Foreskin fibroblast (primary cell): ENCODE measurements at places on chromosomes 3 and 15.

DNA sequence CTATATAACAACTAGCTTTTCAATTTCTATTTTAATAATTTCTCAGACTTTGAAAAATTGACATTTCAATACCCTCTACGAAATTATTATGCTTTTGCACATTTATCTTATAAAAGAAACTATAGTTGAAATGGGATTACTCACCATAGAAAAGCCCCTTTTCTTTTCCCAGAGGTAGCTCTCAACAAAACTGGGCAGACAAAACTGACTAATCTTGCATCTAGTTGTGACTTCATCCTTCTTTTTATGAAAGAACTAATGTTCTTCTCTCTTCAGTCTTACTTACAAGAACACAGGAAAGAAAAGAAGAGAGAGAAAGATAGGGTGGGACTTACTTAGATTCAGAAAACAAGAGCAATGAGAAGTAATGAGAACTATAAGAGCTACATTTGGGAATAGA lies 61.0 kb downstream of the GPR160 start:
- DNase-seq = no peak

DNA sequence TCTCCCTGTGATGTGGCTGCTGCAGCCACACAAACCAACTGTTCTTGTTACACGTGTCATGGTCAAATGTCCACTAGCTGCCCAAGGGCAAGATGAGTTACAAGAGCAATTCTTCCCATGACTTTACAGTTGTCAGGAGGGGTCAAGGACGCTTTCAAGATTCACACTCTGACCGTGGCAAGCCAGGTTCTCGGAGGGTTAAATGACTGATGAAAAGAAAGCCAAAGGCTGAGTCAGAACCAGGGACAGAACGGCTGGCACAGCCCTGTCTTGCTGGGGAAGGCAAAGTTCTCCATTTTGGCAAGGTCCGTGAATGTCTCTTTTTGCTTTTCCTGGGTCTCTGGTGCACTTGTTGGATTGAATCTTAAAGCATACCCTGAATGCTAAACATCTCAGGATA lies 364.5 kb upstream of the ICE2 start:
- DNase-seq = no peak

DNA sequence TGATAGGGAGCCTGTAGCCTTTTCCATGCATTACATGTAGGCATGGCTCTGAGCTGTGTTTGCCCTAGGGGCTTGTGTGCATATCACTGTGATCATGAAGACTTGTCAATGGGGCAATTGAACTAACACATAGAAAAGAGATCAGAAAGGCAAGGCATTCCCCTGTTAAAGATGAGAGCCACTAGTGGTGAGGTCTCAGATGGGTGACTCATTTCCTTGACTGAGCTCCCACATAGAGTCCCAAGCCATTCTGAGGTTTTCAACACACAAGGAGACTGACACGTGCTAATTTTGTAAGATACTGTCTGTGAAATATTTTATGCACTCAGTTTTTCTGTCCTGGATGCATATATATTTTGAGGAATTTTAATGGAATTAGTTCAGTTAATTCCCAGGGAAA lies 53.8 kb downstream of the SAMMSON start:
- no peak for DNase-seq

GRCh38 chr3:190533511-190534281 lies 19.8 kb downstream of the IL1RAP start:
- peak; percentile 71 for DNase-seq

DNA sequence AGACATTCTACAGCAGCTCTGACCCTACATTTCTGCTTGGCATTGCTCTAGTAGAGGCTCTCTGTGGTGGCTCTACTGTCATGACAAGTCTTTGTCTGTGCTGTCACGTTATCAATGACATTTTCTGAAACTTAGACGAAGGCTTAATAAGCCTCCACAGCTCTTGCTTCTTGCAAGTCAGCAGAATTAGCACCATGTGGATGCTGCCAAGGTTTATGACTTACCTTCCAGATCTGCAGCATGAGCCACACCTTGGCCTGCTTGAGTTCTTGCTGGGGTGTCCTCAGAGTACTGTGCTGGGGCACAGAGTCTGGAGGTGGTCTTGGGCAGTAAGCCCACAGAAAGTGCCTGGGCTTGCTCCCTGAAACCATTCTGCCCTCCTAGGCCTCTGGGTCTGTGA lies 9.8 kb downstream of the RTP1 start:
- no peak for DNase-seq

- DNase-seq = no peak
Observed at GRCh38 chr15:72271221-72271620, 1.1 kb downstream of the PARP6 start.

- no peak for DNase-seq
Observed at GRCh38 chr15:72998226-72998625, 54.0 kb upstream of the NEO1 start.

GRCh38 chr15:63022663-63023062 lies 19.9 kb upstream of the TPM1 start:
- no peak for DNase-seq

DNA sequence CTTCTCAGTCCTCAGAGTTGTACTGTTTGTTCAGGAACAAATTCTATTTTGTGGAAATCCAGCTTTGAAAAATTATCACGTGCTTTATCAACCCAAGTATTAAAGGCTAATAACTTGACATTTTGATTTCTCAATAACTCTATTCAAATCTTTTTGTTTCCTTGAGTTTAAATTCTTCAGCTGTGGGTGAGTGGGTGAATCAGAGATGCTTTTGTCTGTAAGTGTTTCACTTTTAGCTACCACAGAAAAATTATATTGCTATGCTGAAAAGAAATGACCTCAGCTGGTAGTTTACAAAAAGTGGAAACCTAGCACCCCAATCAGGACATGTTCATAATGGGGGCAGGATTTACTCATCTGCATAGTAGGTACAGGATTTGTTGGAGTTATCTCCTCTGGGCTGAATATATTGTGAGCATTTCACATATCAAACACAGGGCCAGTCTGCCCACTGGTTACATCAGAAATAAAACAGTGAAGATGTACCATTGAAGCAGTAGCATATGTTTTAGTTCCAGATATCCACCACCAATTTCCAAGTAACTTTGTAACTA lies 30.5 kb downstream of the MINDY4B start:
- no peak for DNase-seq

GRCh38 chr3:50274371-50275104 lies 4.3 kb upstream of the LSMEM2 start:
- DNase-seq = peak; percentile 66

- peak; percentile 53 for DNase-seq
Observed at GRCh38 chr3:15387171-15387581, 40.2 kb downstream of the METTL6 start.

GRCh38 chr3:150097588-150097890 lies 126.8 kb upstream of the PFN2 start:
- DNase-seq = peak; percentile 75

GRCh38 chr15:40372981-40373380 lies 9.5 kb upstream of the KNSTRN start:
- DNase-seq = no peak

DNA sequence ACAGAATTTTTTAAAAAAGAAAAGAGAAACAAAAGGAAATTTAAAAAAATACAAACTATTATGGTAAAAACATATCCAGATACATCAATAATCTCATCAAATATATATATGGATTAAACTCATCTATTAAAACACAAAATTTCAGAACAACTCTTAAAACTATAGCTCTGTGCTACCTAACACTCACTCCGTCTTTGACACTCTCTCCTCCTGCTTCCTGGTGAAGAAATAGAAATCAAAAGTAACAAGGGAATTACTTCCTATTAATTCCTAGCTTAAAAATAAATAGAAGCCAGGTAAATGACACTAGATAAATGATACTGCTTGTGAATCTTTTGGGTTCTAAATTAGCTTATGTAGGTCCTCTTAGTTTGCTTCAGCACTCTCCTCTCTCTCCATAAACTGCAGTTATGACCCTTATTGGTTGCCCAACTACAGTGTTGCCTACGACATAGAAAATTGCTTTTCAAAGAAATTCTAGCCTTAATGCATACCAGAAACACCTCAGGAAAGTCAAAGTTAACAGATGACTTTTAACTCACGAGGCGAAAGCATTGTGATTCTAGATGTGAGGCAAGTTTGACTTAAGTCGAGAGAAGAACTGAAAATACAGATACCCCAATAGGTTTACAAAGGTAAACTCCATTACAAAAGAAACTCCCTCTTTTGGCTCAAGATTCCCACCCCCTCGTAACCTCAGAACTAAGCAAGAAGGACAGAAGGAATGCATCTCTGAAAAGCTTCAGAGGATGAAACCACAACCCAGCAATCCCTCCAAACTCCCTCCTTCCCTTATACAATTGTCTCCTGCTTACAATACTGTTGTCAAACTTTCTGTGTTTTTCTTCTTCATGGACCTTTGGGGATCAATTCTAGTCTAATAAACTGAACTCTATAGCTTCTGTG lies 394.7 kb downstream of the FGF12 start:
- no peak for DNase-seq

DNA sequence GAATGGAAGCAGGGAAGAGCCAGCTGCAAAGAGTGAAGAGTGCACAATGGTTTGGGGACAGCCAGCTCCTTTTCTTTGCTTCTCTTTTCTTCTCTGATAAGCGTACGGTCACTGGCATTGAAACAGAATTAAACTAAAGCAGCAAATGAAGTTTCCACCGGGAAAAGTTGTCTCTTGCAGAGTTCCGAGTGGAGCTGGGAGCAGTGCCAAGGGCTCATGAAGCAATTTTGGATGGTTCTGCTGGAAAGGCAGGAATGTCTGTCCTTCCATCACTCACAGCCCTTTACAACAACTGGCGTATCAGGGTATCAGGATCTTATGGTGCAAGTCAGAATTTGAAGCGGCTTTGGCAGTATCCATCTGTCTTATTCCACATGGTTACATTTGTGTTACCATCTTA lies 1042.9 kb downstream of the NTRK3 start:
- DNase-seq = no peak

GRCh38 chr3:75248974-75249373 lies 415.2 kb upstream of the FRG2C start:
- DNase-seq = no peak

DNA sequence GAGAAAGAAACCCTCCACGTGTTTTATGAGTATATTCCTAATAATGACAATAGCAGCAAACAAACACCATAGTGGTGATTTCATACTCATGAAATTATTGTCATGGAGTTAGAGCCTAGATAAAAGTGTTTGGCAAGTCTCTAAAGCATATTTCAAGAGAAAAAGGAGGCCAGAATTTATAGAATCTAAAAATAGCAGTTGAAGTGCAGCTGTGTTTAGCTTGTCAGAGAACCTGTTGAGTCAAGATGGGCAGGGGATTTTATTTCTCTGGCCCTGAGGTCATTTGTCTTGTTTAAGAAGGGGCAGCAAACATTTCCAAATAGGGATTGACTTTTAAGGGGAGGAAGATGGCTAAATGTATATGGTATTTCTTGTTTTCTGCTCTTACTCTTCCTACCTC lies 279.6 kb upstream of the CTDSPL start:
- DNase-seq = no peak

DNA sequence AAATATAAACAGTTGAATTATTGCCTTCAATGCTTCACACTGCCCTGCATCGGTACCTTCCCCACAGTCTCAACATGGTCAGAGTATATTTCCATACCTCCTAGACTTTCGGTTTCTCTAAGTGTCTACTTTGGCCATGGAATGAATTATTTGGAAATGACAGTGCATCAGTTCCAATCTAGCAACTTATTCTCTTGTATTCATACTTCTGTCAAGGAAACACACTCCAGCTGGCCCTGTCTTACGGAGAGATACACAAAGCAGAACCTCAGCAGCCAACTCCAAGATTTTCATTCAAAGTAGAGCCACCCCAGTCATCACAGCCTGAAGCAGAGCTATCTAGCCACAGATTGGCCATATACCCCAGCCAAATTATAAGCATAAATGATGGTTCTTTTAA lies 518.4 kb upstream of the UBE2E2 start:
- no peak for DNase-seq

DNA sequence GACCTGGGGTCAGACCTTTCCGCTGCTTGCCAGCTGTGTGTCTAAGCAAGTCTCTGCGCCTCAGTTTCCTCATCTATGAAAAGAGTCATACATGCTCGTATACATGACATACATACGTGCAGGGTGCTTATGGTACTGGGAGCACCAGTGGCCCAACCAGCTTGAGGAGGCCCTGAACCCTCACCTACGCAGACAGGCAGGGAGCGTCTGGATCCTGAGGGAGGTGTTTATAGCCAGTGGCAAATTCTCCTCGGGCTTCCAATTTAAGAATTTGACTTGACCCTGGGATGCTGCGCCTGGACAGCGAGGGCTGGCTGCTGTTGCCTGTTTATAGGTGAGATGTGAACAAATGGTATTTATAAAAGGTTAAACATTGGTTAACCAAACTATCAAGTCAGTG lies 17.7 kb upstream of the FGD5 start:
- DNase-seq = no peak

DNA sequence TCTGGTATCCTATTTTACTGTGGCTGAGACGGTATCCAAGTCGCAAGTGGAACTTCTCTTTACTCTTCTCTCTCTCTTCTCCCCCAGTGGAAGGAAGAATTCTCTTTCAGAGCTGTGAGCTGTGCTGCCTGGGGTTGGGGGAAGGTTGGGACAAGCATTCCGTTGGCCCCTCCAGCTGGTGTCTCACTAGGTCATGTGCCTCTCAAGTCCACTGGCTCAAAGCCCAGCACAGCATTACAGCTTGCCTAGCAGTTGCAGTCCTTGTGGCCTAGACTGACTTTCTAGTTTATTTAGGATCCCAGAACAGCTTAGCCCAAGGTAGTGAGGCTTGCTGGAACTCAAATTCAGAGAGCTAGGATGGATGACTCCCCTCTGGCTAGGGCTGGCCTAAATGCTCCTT lies 76.1 kb upstream of the SPATA16 start:
- DNase-seq = no peak

GRCh38 chr3:17749281-17749680 lies 6.8 kb upstream of the TBC1D5 start:
- DNase-seq = no peak

- DNase-seq = no peak
Observed at GRCh38 chr3:77079988-77080610, 40.2 kb downstream of the ROBO2 start.

DNA sequence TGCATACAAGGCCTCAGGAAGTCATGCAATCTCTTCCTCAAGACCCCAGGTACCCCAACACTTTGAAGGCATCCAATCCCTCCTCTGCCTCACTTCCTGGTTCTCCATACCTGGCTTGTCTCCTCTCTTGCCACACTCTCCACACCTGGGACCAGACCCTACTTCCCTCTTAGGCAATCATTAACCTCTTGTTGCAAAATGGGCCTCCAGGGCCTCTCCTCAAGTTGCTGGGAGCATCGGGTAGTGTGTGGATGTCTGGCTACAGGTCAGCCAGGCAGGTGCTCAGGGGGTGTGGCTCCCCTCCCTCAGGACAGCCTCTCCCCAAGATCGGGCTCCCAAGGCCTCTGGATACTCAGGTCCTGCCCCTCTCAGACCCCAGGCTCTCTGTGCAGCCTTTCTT lies 8.6 kb downstream of the PLA2G4E start:
- DNase-seq = no peak

DNA sequence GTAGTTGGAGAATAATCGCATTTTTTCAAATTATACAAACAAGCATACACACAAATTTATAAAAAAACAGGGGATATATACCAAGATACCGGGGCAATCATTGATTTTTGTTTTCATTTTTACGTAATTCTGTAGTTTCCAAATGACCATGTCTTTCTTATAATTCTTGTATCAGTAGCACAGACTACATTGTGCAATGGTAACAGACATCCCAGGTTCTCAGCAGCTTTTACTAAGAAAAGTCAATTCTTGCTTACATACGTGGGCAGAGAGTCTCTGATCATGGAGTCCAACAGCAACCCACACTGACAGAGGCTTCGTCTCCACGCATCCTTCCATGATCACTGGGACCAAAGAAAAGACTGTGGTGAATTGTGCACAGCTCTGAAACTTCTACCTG lies 441.3 kb downstream of the TBL1XR1 start:
- no peak for DNase-seq
